Caki2 (cell line): ENCODE measurements at places on chromosomes 12 and 14. TPM values are rescaled to one million over a fixed set of nuclear protein-coding genes. Genes with fewer than 3 reads are reported as not detected.
A peak's percentile ranks its signal among the peaks of the same experiment; 100 is the strongest.

The CCDC38 gene
- total RNA-seq: 0.14 and 0.20 TPM in 2 replicates

The GPR84 gene
- total RNA-seq: not detected in 2 replicates

The B4GALNT3 gene
- 1.9 and 8.1 TPM in 2 replicates for total RNA-seq

The TAS2R10 gene
- total RNA-seq: not detected in 2 replicates

The DLK1 gene
- not detected in 2 replicates for total RNA-seq

The KCNJ8 gene
- total RNA-seq: 0.64 and 1.4 TPM in 2 replicates

DNA sequence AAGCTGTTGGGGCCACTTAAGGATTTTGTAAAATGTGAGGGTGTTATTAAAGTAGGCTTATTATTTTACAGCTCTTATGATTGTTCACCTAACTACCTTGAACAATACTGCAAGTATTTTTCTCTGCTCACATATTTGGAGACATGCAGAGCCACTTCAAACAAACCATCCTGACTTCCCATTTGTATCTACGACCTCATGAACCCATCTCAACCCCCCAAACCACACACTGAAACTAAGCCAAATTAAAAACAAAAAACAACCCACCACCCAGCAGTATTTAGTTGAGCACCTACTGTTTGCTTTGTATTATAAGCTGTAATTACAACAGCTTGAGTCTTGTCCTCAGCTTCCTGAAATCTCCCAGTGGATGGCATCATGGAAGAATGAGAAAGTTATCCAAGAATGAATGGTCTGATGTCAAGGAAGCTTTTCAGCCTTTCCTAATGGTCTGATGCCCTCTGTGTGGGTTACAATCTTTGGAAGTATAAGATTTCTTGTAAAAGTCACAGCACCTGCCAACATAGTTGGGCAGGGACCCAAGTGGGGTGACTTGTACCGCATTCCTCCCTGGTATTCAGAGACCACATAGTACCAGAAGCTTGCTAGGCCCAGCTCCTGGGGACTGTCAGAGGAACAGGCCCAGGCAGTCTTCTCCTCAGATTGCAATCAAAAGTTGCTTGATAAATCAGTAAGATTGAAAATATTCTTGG is 416.6 kb downstream of the ZFP36L1 start:
- no peak for DNase-seq

DNA sequence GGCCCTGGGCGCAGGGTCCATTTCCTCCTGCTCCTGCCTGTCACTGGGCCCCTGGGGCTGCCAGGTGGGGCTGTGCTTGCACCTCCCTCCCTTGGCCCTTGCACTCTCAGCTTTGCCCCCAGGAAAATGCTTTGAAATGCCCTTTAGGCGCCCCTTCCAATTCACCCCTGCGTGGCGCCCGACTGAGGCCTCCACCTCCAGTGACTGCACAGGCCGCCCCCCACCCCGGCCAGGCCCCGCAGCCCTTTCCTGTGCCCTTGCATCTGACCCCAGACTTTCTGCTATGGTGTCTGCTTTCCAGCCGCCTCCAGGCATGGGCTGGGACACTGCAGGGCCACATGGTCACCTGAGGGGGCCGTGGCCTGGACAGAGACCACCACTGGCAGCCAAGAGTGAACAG is 17.4 kb downstream of the DDX54 start:
- DNase-seq: no peak

DNA sequence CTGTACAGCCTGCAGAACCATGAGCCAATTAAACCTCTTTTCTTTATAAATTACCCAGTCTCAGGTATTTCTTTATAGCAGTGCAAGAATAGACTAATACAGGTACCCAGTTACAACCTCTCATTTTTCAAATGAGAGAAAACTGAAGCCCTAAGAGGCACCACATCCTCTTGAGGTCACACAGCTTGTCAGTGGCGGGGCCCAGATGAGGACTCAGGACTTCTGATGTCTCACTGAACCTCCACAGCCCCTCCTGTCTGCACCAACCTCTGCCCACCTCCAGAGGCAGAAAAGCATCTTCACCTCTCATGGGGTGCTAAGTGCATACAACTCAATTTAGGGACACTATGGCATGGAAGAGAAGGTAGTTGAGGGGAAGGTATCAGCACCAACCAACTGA is 120.7 kb downstream of the CRACR2A start:
- DNase-seq: no peak

DNA sequence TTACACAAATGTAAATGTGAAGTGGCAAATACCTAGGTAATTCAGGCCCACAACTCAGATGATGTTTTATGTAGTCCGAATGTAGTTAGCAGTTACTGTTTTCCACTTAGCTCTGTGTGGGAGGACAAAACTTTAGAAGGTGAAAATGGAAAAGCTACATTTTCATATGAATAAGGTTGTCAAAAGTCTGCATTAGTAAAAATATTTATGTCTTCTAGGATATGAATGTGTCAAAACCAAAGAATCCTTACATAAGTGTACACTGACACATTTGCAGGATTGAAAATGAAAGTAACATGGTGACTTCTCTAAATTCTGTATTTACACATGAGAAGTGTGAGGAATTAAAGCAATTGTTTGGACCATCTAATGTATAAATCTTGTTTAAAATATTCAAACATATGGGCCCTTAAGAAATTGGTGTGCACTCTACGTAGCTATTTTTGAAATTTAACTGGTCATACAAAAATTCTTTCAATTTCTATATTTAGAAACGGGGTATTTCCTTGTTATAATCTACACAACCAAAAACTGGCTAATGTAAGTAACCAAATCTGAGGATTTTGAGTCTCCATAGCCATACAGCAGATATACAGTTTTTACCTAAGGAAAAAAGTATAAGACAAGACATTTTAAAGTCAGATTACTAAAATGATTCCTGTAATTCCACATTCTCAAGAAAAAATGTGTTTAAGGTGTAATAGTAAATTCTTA is 5.4 kb downstream of the CDKN1B start:
- peak; percentile 77 for DNase-seq

DNA sequence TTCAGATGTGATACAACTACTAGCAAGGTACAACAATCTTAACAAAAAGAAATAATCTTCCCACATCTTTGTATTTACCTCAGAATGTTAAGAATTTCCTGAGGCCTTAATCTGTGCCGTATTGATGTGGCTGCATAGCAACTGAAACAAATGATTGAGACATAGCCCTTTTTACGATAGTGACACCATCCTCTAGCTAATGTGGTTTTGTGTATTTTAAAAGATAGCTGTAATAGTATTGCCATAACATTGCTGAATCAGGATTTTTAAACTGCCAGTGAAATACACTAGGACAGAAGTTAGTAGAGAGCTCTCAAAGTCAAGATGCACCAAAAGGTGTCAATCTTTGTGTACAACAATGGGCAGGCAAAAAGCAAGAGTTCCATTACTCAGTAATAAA is 11.9 kb downstream of the NPAS3 start:
- no peak for DNase-seq

DNA sequence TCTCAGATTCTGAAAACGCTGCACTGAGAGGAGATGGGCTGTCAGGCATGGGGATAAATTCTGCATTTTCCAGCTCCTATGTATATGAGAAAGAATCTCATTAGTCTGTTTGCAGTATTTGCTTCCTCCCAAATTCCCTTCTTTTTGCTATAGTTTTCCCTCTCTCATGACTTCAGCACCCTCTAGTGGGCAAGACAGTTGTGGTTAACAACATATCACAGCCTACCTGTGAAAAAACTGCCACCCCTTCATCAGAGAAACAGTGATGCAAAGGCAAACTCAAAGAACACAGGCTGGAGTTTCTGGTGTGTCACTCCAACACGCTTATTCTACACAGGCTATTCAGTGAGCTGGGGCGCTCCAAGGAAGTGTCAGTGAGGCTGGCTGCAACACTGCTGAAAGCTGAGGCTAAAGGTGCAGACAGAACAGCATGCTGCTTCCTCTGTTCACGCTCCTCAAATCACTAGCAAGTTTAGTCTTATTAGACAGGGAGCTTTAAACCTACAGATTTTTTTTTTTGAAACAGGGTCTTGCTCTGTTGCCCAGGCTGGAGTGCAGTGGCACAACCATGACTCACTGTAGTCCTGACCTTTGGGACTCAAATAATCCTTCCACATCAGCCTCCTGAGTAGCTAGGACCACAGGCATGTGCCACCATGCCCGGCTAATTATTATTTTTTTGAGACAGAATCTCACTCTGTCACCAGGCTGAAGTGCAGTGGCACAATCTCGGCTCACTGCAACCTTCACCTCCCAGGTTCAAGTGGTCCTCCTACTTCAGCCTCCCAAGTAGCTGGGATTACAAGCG is 19.3 kb downstream of the ZC2HC1C start:
- peak; percentile 51 for DNase-seq

DNA sequence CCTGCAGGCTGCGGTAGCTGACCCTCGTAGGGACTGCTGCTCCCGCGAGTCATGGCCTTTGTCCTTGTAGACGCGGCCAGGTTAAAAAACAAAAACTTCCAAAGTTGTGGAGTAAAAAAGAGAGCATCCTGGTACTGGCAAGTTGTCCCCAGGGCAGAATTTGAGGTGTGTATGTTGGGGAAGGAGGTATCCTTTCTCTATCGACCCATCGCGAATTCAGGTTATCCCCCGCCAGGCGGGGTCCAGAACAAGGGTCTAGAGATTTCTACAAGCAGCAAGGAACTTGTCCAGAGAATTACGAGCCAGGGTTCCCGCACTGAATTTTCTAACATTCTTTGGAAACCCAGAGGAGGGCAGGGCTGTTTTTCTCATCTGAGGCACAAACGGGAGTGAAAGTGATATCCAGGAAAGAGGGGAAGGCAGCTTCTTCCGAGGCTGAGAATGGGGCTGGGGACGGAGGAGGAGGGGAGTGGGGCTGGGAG is 16.3 kb downstream of the TBX3 start:
- no peak for DNase-seq

DNA sequence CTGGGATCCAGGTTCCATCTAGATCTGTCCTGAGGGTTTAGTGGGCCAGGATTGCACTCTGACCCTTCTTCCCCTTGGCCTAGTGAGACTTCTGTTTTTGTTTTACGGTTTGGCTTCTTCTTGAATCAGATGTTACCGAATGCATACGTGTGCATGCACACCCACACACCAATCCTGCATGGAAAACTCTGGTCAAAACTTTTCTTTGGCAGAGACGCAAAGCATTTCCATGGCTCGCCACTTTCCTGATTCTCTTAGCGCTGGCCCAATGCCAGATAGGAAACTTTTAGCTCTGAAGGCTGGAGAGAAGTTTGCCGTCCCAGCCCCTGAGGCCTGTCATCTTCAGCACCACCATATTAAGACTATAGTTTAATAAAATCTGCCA is 67.4 kb upstream of the ACTN1 start:
- no peak for DNase-seq

DNA sequence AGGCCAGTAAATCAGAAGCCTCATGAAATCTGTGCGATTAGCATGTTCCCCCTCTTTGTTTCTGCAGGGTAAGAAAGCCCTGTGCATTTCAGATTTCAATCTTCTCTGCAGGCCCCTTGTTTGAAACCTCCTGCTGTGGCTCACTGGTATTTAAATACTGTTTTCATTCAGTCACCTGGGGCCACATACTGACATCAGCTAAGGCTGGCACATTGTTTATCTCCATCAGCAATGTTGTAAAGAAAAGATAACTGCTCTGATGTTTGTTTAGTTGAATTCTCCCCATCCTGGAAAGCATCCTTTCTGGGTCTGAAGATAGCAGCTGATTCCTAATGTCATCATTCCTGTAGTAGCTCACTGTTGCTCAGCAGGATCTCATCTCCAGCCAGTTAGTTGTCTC is 554.9 kb downstream of the NRXN3 start:
- no peak for DNase-seq

GRCh38 chr12:66092559-66093269 is 37.8 kb downstream of the LLPH start:
- peak; percentile 20 for DNase-seq

DNA sequence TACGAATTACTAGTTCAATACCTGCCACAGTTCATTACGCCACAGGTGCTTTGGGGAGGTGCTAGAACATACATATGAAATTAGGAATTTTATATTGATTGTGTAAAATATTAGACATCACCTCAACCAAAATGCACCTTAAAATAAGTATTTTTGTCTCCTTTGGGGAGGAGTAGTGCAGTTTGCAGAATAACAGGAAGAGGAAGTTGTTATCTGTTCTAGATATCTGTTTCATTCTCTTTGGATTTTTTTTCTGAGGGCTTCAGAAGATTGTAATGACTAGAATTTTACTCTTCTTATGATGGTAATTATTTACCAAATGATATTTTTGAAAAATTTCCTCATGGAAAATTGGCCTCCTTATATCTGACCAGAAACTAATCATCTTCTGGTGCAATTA is 9.9 kb upstream of the GYS2 start:
- no peak for DNase-seq

GRCh38 chr14:42045383-42045782 is 438.7 kb downstream of the LRFN5 start:
- DNase-seq: no peak

GRCh38 chr14:89386212-89386886 is 30.7 kb downstream of the FOXN3 start:
- DNase-seq: no peak

DNA sequence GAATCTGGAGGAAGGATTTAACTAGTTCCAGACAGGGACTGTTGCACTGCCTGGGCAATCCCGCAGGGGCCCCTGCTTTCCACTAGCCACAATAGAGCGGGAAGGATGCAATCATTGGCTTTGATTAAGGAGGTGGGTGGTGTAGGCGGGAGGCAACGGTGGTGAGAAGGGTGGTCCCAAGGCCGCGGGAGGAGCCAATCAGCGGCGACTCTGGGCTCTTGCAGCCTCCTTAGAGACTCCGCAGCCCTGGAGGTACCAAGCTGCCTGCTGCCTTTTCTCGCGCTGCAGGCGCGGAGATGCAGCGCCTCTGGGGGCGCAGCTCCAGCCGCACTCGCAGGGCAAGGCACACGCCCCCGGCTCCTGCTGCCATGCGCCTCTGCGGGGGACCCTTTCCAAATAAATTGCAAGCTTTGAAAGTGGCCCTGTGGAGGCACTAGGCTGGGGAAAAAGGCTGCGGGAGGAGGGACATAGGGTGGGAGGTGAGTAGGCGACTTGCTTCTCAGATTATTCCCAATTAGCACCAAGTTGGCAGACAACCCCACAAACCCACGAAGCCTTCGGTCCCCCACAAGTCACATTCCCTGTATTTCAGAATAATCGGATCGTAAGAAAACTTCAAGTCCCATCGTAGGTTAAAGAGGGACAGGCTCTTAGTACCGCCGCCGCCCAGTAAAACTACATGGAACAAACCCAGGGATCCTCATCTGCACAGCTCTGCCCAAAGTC is 858 bp upstream of the KCNA1 start:
- no peak for DNase-seq

DNA sequence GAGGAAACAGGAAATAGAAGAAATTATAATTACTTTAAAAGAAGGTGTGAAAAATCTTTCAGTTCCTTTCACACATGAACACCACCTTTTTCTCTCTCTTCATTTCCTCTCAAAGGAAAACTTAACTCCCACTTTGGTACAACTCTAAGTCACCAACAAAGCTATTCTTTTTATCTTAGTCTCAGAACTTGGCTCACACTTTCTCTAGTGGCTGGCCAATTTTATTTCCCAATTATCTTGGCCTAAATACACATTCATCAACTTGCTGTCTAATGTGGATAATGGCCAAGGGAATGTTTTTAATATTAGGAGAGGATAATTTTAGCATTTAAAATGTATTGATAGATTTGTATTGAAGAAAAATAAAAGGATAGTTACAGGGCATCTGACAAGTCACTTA is 64.5 kb upstream of the NAV3 start:
- no peak for DNase-seq
